ENCODE measurements at places on chromosomes 1 and 21.

- DNase-seq = no peak
Measured at GRCh38 chr1:165598676-165599059, 32.4 kb upstream of the MGST3 start.

GRCh38 chr21:36479415-36480402, at the start of gene CLDN14:
TSS of gene CLDN14 (minus strand) at chr21:36480122. CDS start at chr21:36461695, 18,427 bp downstream.
- DNase-seq = no peak

- DNase-seq = no peak
Measured at GRCh38 chr1:2926447-2927055, 94.7 kb upstream of the ACTRT2 start.

GRCh38 chr1:168054117-168054516, 82.6 kb downstream of the GPR161 start:
- no peak for DNase-seq

- no peak for DNase-seq
Measured at GRCh38 chr1:74010206-74010605, 187.8 kb downstream of the LRRIQ3 start.

DNA sequence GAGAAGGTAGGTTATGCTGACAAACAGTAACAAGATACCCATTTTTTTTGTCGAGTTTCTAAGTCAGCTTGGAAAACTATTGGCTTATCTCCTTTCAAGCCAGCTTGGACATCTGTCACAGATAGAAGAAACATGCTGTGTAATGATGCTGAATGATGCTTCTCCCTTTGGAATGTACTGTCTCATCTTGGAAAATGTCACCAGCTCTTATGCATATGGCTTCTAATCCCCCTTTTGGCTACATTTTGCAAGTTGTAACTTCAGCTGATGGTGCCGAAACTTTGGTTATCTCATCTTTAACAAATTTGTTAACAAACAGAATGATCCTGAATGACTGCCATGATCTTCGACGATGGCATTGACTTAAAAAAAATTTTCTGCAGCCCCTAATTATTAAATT, 68.8 kb upstream of the ST6GALNAC3 start:
- no peak for DNase-seq

GRCh38 chr1:18145851-18146618, 38.4 kb downstream of the IGSF21 start:
- no peak for DNase-seq

DNA sequence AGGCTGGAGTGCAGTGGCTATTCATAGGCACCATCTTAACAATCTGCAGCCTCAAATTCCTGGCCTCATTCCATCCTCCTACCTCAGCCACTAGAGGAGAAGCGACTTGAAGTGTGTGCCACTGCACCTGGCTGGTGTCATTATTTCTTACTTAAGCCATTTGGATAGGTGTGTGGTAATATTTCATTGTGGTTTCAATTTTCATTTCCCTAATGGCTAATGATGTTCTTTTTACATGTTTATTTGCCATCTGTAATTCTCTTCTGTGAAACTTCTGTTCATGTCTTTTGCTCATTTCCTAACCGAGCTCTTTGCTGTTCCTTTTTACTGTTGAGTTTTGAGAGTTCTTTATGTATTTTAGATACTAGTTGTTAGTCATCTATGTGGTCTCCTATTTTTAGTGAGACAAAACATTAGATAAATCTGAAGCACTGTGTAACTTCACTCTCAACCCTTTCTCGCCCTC, 66.8 kb downstream of the SLC27A3 start:
- DNase-seq = no peak

DNA sequence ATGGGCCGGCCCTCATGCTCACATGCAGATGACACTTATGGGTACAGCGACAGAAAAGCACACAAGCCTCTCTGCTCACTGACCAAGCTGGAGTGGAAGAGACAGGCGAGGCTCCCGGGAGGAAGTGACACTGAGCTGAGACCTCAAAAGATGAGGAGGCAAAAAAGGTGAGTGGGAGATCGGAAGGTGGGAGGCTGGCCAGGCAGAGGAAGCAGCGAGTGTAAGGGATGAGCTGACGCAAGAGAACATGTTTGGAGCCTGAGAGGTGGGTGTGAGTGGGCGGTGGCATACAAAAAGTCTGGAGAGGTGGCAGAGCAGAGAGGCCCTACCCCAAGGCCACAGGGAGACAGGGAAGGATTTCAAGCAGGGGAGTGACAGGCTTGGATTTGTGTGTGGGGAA, 18.2 kb upstream of the CDCP2 start:
- no peak for DNase-seq

- no peak for DNase-seq
Measured at GRCh38 chr1:11057477-11057876, 2.3 kb downstream of the SRM start.

- no peak for DNase-seq
Measured at GRCh38 chr1:200328379-200328778, 81.5 kb downstream of the ZNF281 start.

DNA sequence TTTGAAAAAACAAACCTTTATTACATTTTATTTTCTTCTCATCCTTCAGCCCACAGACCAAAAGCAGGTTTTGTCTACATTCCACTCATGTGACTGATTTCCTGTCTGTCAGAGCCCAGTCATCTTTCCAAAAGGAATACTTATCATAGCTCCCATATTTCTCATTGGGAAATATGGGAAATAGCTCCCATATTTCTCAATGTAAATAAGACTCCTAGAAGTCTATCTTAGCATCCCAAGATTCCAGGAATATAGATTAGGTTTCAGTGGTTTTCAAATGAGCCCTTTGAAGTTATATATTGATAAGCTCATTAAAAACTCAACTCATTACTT, 19.1 kb upstream of the NRDC start:
- no peak for DNase-seq

DNA sequence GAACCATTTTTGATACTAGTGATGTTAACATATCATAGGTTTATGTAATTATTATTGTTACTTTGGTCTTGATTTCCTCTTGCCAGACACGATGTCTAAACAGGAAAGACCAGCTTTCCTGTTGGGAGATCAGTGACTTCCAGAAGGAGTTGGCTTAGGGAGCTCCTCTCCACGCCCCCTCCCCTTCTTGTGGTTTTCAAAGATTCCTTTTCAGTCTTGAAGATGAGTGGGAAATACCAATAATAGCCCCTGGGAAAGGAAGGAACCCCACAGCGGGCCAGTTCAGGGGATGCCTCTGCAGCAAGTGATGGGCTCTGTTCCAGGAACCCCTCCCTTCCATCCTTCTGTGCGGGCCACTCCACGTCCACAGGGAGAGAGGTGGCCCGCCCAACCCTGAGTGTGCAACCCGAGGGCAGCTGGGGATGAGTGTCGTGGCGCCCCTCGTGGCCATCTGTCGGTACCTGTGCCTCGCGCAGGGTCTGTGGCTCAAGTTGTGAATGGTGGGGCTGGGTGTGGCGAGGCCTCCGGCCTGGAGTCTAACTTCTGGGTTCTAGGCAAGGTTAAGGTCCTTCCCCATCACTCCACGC, 65.7 kb downstream of the TLR5 start:
- DNase-seq = no peak

DNA sequence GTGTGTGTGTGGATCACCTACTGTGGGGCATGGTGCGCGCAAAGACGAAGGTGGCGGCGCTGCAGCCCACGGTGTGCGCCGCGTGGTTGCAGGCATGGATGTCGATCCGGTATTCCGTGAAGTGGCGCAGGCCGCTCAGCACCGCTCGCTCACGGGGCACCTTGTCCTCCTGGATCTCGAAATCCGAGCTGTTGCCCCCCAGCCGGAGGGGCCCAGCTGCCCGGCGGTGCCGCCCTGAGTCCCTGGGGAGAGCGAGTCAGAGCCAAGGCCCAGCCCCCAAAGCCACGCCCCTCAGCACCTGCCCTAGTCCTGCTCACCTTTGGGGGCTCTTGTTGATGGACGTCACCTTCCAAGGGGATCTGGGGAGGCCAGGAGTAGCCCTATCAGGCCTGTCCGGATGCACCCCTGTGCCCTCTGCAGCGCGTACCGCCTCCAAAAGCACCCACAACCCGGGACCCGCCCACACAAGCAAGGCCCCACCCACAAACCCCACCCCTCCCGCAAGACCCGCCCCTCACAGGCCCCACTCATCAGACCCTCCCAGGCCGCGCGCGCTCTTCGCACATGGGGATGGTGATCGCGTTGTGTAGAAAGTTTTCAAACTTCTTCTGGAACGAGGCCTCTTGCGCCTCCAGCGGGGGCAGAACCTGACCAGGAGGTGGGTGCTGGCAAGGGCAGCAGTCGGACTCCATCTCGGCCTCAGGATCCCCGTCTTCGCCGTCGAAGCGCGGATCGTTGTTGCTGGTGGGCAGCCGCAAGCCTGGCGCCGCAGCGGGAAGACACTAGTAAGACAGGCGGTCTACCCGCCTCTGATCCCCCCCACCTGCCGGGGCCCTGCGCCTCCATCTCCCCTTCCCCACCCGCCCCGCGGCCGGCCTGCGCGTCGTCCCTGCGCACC, 13.6 kb downstream of the INSRR start:
- no peak for DNase-seq

GRCh38 chr1:8294170-8294697, 23.7 kb upstream of the SLC45A1 start:
- DNase-seq = no peak

DNA sequence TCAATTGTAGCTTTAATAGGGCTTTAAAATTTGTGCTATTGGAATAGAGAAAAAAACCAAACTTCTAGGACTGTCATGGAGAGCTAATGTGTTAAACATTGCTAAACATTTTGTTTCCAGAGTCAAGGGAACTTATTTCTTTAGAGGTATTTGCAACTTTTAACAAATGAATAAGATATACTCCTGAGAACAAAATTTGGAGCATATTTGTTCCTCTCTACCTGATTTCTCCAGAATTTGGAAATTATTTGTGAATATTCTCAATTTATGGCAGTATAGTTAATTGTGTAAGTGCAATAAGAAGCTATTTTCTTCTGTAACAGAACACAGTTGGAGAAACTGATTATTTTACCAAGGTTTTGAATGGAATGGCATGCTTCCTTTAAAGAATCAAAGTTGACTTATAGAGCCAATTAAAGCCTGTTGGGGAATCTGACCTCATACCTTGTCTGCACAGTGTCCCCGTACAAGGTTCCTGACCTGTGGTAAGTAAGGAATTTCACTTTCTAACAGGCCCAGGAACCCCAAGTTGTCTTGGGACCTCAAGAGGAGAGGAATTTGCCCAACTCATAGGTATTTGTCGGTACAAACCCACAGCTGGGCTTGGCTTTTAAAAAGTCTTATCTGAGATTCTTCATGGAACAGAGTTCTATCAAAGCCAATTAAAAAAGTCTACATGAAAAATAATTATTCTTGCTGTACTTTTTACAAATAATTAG, 72.6 kb upstream of the CSF1 start:
- no peak for DNase-seq

DNA sequence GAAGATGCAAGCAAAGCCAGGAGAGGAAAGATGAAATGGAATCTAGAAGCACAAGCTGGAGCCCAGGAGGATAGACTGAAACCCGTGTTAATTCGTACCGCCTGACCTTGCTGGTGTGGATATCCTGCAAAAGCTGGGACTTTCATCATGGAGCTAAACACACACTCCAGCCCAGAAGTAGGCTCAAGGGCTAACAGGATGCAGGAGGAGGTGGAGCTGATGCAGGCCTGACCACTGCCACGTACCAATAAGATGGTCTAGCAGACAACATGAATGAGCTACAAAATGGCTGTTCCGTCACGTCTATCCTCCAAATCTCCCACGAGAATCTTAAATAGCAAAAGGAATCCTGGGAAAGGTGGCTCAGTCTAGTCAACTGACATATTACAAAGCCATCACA, 270.3 kb downstream of the SDCCAG8 start:
- no peak for DNase-seq

DNA sequence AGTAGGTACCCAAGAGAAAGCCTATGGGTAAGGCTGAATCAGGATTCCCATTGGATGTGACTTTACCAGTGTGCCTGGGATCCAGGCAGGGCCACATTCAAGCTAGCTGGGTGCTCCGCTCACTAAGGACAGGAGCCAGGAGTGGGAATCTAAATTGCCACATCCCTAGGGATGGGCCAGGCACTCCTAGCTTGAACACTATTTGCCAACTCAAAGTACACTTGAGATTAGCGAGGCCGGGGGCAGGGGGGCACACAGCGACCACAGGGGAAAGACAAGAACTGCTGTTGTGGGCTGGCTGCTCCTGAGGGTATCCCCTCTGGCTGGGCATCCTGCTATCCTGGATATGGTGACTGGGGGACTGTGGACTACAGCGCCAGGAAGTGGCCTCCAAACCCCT, 4.3 kb downstream of the SLC45A3 start:
- DNase-seq = no peak

- DNase-seq = no peak
Measured at GRCh38 chr1:7664893-7665250, 106.2 kb upstream of the VAMP3 start.

GRCh38 chr1:217313096-217313495, 317.8 kb downstream of the GPATCH2 start:
- DNase-seq = no peak

- no peak for DNase-seq
Measured at GRCh38 chr1:196193896-196194559, 414.2 kb downstream of the KCNT2 start.

- DNase-seq = no peak
Measured at GRCh38 chr1:117812869-117813511, 116.4 kb downstream of the GDAP2 start.

DNA sequence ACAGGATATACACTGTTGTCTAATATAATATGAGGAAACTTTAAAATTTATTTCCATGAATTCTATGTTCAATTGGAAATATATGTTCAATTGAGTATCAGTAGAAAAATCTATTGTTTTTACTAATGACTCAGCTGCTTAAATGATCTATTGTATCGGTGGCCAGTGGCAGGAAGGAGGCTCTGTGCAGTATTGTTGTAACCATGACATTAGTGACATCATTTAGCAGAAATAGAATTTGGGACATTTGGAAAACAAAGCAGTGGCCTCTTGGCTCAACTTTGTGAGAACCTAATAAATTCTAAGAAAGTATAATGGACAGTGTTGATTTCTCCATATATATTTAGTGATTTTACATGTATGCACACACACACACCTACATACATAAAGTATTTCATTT, 257.4 kb downstream of the PDE4B start:
- DNase-seq = no peak

GRCh38 chr1:53729456-53730223, 9.3 kb downstream of the GLIS1 start:
- DNase-seq = no peak

DNA sequence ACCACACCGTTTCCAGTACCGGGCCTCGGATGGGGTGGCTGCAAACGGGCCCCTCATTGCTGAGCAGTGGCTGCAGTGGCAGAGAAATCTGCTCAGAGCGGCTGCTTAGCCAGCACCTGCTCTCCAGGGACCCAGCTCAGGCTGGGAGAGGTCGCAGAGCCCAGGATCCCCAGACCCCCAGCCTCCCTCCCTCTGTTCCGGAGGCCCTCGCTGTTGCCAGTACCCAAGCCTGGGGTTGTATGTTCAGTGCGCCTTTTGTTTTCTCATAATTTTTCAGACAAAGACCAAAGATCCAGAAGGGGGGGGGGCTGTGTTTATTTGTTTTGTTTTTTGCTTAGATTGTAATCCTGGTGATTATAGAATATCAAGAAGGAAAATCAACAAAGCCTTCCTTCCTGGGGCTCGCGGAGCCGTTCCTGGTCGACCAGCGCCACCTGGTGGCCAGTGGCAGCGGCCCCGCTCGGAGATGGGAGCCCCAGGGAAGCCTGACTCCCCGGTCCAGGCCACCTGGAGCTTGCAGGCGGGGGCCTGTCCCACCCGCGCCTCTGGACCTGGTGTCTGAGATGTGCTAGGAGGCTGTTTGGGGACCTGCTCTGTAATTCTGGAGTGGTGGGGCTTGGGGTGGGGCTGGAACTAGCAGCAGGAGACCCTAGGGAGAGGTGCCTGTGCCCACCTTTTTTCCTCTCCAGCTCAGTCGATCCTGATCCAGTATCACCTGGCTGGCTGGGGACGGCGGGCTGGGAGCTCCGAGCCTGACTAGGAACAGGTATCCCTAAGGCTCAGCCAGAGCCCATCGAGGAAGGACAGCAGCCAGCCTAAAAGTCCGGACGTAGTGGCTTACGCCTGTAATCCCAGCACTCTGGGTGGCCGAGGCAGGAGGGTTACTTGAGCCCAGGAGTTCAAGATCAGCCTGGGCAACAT, 123.9 kb upstream of the VAMP3 start:
- peak; percentile 65 for DNase-seq
